Fibroblast of skin of left quadriceps (primary cell): ENCODE measurements at places on chromosomes 2 and 18.

DNA sequence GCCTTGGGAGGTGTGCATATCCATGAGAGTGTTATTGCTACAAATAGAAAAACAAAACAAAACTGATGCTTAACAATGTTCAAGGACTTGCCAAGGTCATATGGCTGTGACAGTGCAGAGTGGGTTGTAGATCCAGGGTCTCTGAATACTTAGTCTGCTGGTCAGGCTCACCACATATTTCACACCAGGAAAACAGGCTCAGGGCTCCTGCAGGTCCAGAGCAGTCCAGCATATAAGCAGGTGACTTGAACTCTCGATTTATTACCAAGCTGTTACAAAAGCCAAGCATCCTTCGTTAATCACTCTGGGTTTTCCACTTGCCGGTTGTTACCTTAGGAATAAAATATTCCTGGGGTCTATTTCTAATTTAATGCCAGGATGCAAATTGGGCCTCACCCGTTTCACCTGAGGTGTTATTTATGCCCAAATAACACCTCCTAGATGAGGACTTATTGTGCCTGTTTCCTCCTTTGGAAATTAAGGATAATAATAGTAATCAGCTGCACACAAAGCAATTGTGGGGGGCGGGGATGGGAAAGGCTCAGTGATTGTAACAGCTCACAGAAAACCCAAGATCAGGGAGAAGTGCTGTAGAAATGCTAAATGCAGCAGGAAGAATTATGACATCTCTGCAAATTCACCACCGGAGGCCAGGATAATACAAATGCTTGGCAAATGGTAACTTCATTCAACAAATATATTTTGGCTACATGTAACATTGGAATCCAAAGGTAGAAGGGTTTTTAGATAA lies 72.9 kb downstream of the TMEM182 start:
- DNase-seq, result no peak

DNA sequence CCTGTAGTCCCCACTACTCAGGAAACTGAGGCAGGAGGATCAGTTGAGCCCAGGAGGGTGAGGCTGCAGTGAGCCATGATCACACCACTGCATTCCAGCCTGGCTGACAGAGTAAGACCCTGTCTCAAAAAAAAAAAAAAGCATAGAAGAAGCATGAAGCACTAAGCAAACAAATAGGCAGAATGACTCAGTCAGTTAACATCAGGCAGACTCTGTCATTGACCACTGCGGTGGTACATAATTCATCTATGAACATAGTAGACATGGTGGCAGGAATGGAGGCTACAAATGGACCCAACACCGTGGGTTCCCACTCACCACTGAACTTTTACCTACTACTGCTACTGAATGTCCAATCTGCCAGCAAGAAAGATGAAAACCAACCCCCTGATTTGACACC lies 7.6 kb upstream of the ASXL2 start:
- DNase-seq, result peak; percentile 36

GRCh38 chr2:103743195-103743594 lies 981.4 kb downstream of the TMEM182 start:
- DNase-seq, result no peak

GRCh38 chr18:49473721-49474120 lies 13.3 kb upstream of the DYM start:
- DNase-seq, result no peak

GRCh38 chr18:48410095-48410920 lies 1.1 kb upstream of the ZBTB7C start:
- peak; percentile 42 for DNase-seq

DNA sequence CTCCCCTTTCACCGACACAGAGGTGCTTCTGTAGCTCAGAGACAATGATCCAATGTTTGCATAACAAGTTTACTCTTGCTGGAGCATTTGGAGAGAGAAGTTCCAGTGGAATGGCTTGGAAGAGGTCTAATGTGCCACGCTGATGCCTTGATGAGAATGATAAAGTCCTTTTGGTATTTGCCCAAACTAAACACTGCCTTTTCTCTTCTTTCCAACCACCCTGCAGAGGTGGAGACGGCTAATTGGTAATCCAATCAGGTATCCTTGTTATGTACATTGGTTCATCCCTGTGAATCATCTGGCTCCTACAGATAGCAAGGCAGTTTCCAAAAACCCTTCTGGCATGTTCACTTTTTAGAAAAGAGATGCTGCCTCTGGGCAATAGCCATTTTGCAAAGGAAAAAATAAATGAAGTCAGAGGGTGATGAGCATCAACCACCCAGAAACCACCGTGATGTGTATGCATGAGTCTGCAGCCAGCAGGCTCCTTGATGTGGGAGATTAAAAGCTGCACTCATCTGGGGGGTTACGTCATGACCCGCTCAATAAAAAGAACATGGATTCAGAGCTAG lies 40.6 kb downstream of the KIAA2012 start:
- peak; percentile 61 for DNase-seq
